ENCODE measurements at places on chromosomes 5 and 9. TPM values are rescaled to one million over a fixed set of nuclear protein-coding genes. Genes with fewer than 3 reads are reported as not detected.

Gene GABRP
- not detected for total RNA-seq

DNA sequence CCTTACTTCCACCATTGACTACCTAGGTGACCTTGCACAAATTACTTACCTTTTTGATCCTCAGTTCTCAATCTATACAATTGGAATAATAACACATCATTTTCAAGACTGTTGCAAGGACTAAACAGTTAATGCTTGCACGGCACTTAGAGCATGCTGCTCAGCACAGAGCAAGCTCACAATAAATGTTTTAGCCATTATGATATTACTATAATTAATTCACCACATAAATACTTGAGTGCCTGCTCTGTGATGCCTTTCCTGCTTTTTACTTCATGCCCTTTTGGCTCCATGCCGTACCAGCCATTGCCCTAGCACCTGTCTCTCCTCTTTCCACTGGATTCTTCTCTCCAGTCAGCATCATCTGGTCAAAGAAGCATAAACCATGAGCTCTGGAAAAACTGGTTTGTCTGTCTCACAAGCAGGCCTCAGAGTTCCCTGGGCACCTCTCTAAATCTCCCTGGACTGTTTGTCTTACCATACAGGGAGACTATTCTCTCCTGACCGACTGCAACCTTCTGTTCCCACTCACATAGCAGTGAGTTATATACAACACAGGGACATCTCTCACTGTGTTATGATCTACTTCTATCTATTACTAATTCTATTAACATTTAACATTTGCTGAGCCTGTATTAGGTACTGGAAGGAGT is 260.4 kb upstream of the ADRA1B start:
- no peaks in the 10 kb centered on the region for H3K4me1 ChIP-seq
- no peak for DNase-seq
- H3K36me3 ChIP-seq: no peaks in the 10 kb centered on the region

DNA sequence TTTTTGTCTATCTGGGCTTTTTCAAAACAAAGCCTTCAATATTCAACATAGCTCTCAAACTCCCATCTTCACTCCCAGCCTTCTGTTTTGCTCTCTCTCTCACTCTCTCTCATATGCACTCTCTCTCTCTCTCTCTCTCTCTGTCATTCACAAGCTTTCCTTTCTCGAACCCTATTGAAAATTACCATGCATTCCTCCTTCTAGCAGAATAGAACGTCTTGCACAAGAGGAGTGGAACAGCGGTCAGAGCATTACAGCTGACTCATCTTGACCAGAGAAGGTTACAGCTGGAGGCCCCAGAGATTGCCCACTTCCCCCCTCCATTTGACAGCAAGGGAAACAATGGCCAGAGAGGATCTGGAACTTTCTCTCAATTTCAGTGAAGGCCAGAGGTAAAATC is 51.0 kb upstream of the LIFR start:
- no peaks in the 10 kb centered on the region for H3K4me1 ChIP-seq
- no peak overlapping the region for H3K4me3 ChIP-seq
- no peaks in the 10 kb centered on the region for H3K36me3 ChIP-seq
- no peak overlapping the region for H3K27ac ChIP-seq

DNA sequence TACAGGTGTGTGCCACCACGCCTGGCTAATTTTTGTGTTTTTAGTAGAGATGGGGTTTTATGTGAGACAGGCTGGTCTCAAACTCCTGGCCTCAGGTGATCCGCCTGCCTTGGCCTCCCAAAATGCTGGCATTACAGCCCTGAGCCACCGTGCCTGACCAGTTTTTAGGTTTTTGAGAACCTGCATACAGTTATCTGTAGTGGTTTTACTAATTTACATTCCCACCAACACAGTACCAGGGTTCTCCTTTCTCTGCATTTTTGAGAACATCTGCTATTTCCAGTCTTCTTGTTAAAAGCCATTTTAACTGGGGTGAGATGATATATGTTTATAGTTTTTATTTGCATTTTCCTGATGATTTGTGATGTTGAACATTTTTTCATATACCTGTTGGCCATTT is 12.8 kb downstream of the DMXL1 start:
- no peaks in the 10 kb centered on the region for H3K27me3 ChIP-seq
- H3K4me3 ChIP-seq: no peak overlapping the region
- peaks cover 8% of the 10 kb centered on the region for H3K36me3 ChIP-seq
- no peak overlapping the region for H3K27ac ChIP-seq
- H3K4me1 ChIP-seq: peaks cover 32% of the 10 kb centered on the region

- no peaks in the 10 kb centered on the region for H3K36me3 ChIP-seq
- no peak overlapping the region for H3K27ac ChIP-seq
Measured at GRCh38 chr9:111898331-111899096, 1.9 kb downstream of the UGCG start.

GRCh38 chr5:158545949-158546530 is 553.7 kb downstream of the EBF1 start:
- no peaks in the 10 kb centered on the region for H3K27me3 ChIP-seq
- no peak overlapping the region for H3K27ac ChIP-seq
- DNase-seq: no peak
- no peak overlapping the region for H3K4me3 ChIP-seq
- no peaks in the 10 kb centered on the region for H3K4me1 ChIP-seq
- no peaks in the 10 kb centered on the region for H3K36me3 ChIP-seq

- no peak overlapping the region for H3K4me3 ChIP-seq
- no peaks in the 10 kb centered on the region for H3K4me1 ChIP-seq
- no peak for DNase-seq
- peaks cover 29% of the 10 kb centered on the region for H3K27me3 ChIP-seq
- H3K36me3 ChIP-seq: peaks cover 6% of the 10 kb centered on the region
- no peak overlapping the region for H3K27ac ChIP-seq
Measured at GRCh38 chr9:2465516-2465915, 156.1 kb upstream of the VLDLR start.

- no peak overlapping the region for H3K4me3 ChIP-seq
- no peak overlapping the region for H3K27ac ChIP-seq
- peaks cover 8% of the 10 kb centered on the region for H3K36me3 ChIP-seq
Measured at GRCh38 chr5:64160201-64160600, 5.4 kb upstream of the RNF180 start.

DNA sequence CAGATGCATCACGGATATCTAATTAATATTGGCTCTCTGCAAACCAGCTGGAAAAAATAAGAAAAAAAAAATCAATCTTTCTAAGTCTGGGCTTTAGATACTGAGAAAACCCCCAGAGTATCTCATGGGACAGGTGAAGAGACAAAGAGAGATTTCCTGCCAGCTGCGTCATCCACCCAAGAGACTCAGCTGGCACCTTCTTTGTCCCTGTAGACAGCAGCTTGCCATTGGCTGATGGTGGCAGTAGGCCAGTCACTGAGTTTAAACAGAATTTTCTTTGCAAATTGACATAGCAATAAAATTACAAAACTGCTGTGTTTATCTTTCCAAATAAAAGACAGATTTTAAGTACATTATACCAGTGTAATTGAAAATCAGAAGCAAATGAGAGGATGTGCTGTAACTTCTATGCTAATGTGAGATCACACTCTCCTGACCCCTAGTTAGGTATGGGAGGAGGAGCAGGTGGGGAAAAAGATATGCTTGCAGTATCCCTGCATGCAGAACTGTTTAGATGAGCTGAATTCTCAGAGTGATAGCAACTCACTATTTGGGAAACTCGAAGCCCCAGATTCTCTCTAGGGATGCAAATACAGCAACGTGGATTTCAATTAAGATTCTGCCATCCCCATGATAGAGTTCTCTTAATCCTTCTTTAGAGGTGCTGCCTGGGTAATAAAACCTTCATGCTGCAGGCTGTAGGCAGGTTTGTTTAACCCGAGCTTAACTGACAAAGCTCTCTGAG is 72.2 kb downstream of the NMUR2 start:
- DNase-seq: no peak
- H3K36me3 ChIP-seq: no peaks in the 10 kb centered on the region
- H3K27me3 ChIP-seq: peaks cover 21% of the 10 kb centered on the region
- H3K4me1 ChIP-seq: no peaks in the 10 kb centered on the region

- H3K4me3 ChIP-seq: peak overlapping the region; percentile 55
- no peaks in the 10 kb centered on the region for H3K27me3 ChIP-seq
- no peak for DNase-seq
- H3K36me3 ChIP-seq: peaks cover 6% of the 10 kb centered on the region
Measured at GRCh38 chr5:177552839-177553455, 1.4 kb downstream of the FAM193B start.
